ENCODE measurements at places on chromosomes 2 and 18.

DNA sequence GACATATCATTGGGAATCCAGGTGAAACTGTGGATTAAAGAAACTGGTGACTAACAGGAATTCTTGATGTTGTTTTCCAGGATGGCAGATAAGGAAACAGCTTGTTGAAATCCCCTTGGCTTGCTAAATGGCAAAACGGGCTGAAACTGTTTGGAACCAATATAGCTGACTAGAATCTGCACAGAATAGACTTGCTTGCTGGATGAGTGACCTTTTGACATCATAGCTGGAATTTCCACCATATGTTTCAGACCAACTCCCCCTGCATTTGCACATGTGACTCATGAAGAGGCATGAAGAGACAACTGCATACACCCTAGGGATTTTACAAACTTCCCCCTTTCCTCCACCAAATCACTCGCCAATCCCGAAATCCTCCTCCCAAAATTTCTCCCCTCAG lies 87.7 kb upstream of the LYPD1 start:
- no peaks in the 10 kb centered on the region for H3K27me3 ChIP-seq
- no peaks in the 10 kb centered on the region for H3K4me1 ChIP-seq
- H3K27ac ChIP-seq, result no peak overlapping the region
- H3K36me3 ChIP-seq, result no peaks in the 10 kb centered on the region
- H3K4me3 ChIP-seq, result no peak overlapping the region
- DNase-seq, result no peak

DNA sequence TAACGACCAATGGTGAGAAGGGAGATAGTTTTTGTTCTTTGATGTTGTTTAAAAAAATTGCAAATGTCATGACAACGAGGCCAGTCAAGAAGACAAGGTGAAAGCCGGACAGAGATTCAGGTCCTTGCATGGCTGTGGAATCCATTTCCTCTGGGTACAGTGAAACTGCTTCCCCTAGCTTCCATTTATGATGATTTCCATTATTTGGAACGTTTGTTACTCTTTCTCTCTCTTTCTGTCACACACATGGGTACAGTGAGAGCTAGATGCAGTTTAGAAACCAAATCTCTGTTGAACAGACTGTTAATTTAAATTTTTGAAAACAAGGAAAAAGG lies 57.4 kb upstream of the MSH2 start:
- H3K4me1 ChIP-seq, result peaks cover 9% of the 10 kb centered on the region
- no peak overlapping the region for H3K27ac ChIP-seq
- DNase-seq, result no peak
- H3K27me3 ChIP-seq, result peaks cover 40% of the 10 kb centered on the region

- no peak overlapping the region for H3K27ac ChIP-seq
- no peaks in the 10 kb centered on the region for H3K36me3 ChIP-seq
- no peak for DNase-seq
- no peak overlapping the region for H3K4me3 ChIP-seq
Measured at GRCh38 chr2:100278986-100279385, 43.3 kb downstream of the LONRF2 start.

GRCh38 chr2:187319441-187320108 lies 128.5 kb downstream of the CALCRL start:
- no peaks in the 10 kb centered on the region for H3K36me3 ChIP-seq
- H3K27ac ChIP-seq, result no peak overlapping the region

GRCh38 chr18:31268985-31269406 lies 49.0 kb upstream of the DSG1 start:
- no peaks in the 10 kb centered on the region for H3K4me1 ChIP-seq
- DNase-seq, result no peak
- H3K4me3 ChIP-seq, result no peak overlapping the region
- no peaks in the 10 kb centered on the region for H3K36me3 ChIP-seq
- no peak overlapping the region for H3K27ac ChIP-seq

DNA sequence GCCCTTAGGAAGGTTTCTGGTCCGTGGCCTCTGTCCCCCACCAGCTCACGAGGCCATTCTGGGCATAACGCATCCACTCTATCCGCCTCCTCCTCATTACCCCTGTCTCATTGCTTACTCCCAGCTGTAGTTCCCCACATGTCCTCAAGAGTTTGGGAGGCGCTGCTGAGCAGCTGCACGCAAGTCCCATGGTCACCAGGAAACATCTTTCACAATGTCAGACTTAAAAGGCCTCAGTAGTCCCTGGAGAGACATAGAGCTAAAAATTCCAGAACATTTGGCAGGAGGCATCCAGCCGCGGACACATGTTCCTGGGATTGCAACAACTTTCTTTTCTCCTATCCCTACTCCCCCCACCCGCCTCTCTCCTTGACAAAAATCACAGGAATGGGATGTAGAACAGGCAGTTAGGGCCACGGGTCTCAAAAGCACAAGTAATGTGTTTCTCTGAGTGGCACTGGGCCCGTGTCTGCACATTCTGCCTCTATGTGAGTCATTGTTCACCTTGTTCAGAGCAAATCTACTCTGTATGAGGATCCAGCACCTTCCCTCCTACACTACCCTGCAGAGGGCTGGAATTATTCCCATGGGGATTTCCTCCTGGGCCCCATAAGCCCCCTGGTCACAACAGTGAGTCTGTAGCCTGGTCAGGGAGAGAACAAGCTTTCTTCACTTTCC lies 8.1 kb downstream of the LBH start:
- H3K27ac ChIP-seq, result peak overlapping the region; percentile 97
- peak overlapping the region; percentile 82 for H3K4me3 ChIP-seq
- H3K4me1 ChIP-seq, result peaks cover 76% of the 10 kb centered on the region
- H3K36me3 ChIP-seq, result peaks cover 82% of the 10 kb centered on the region

GRCh38 chr2:111053825-111054515 lies 66.7 kb upstream of the BCL2L11 start:
- H3K4me3 ChIP-seq, result no peak overlapping the region
- H3K27ac ChIP-seq, result no peak overlapping the region
- DNase-seq, result no peak

DNA sequence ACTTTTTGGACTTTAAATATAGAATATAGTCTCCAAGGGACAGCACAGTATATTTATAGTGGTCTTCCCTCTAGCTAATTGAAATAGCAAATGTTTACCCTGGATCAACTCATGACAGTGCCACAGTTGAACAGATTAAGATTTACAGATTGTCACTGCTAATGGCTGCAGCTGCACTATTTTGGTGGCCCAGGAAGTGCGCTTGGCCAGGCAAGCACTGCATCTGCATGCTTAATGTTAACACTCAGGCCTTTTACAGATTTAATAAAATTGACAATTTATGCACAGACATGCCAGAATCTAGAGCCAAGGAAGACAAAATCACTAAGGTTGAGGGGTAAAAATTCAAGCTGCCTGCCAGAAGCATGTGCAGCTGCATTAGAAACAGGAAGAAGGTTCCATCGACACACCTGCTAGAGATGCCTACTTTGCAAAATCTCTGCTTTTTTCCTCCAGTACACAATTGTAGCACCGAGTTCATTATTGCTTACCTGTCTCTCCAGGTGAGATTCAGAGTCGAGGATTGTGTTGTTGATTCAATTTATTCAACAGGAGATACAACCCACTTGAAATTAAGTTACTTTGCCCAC lies 1042.3 kb upstream of the NRXN1 start:
- no peak overlapping the region for H3K27ac ChIP-seq
- no peaks in the 10 kb centered on the region for H3K4me1 ChIP-seq
- no peak for DNase-seq
- H3K27me3 ChIP-seq, result no peaks in the 10 kb centered on the region
- no peak overlapping the region for H3K4me3 ChIP-seq

GRCh38 chr18:78903436-78904178 lies 76.0 kb upstream of the SALL3 start:
- no peak overlapping the region for H3K4me3 ChIP-seq
- no peak overlapping the region for H3K27ac ChIP-seq
- peaks cover 3% of the 10 kb centered on the region for H3K4me1 ChIP-seq
- peaks cover 2% of the 10 kb centered on the region for H3K36me3 ChIP-seq
- DNase-seq, result no peak

- H3K27me3 ChIP-seq, result no peaks in the 10 kb centered on the region
- H3K4me3 ChIP-seq, result no peak overlapping the region
- peaks cover 3% of the 10 kb centered on the region for H3K36me3 ChIP-seq
- peak overlapping the region; percentile 17 for H3K27ac ChIP-seq
- peaks cover 20% of the 10 kb centered on the region for H3K4me1 ChIP-seq
Measured at GRCh38 chr2:9765611-9766531, 77.4 kb upstream of the TAF1B start.
